Articular chondrocyte of knee joint (primary cell): ENCODE measurements at places on chromosomes 2 and 18. TPM values are rescaled to one million over a fixed set of nuclear protein-coding genes. Genes with fewer than 3 reads are reported as not detected.

Gene LCT
- 0.22 and 0.26 TPM in 2 replicates for total RNA-seq

Gene FAM228A
- total RNA-seq = 0.43 and 0.65 TPM in 2 replicates

Gene NGEF
- 8.4 and 9.9 TPM in 2 replicates for total RNA-seq

Gene SOS1
- total RNA-seq = 34.4 and 40.6 TPM in 2 replicates

Gene CDH2
- total RNA-seq = 0.52 and 0.65 TPM in 2 replicates

Gene KRTCAP3
- total RNA-seq = not detected in 2 replicates

Gene GALR1
- not detected in 2 replicates for total RNA-seq

Gene IAH1
- total RNA-seq = 56.4 and 71.2 TPM in 2 replicates

Gene IER3IP1
- 21.0 and 28.1 TPM in 2 replicates for total RNA-seq

Gene G6PC2
- total RNA-seq = not detected in 2 replicates

Gene TWIST2
- 6.9 and 9.2 TPM in 2 replicates for total RNA-seq
